A673 (cell line): ENCODE measurements at places on chromosomes 16 and 17. TPM values are rescaled to one million over a fixed set of nuclear protein-coding genes. Genes with fewer than 3 reads are reported as not detected.
A peak's percentile ranks its signal among the peaks of the same experiment; 100 is the strongest.

CCL3 gene
- total RNA-seq: not detected in 2 replicates

- DNase-seq: no peak
Observed at GRCh38 chr17:5809580-5810188, 225.4 kb upstream of the NLRP1 start.

DNA sequence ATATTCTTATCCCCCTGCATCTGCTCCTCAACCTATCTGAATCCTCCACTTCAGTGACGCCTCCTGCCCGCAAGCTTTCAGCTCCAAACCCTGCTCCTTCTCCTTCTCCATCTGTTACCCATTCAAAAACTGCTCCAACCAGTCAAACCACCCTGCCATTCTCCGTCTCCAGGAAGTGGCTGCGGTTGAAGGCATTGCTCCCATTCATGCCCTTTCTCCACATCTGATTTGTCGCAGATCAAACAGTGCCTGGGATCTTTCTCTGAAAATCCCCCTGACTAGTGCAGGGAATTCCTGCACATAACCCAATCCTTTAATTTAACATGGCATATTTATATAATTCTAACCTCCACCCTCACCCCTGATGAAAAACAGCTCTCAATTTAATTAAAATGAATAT lies 56.3 kb downstream of the SLFN5 start:
- DNase-seq: no peak

CIBAR2 gene
- not detected in 2 replicates for total RNA-seq

ABCC6 gene
- total RNA-seq: not detected in 2 replicates

CLEC18A gene
- total RNA-seq: 6.1 and 7.6 TPM in 2 replicates

- DNase-seq: no peak
Observed at GRCh38 chr17:1010586-1010985, 13.7 kb downstream of the TIMM22 start.

- DNase-seq: no peak
Observed at GRCh38 chr17:81457401-81457800, 55.2 kb downstream of the ACTG1 start.

GRCh38 chr17:6427279-6427781 lies 7.6 kb downstream of the AIPL1 start:
- no peak for DNase-seq

DNA sequence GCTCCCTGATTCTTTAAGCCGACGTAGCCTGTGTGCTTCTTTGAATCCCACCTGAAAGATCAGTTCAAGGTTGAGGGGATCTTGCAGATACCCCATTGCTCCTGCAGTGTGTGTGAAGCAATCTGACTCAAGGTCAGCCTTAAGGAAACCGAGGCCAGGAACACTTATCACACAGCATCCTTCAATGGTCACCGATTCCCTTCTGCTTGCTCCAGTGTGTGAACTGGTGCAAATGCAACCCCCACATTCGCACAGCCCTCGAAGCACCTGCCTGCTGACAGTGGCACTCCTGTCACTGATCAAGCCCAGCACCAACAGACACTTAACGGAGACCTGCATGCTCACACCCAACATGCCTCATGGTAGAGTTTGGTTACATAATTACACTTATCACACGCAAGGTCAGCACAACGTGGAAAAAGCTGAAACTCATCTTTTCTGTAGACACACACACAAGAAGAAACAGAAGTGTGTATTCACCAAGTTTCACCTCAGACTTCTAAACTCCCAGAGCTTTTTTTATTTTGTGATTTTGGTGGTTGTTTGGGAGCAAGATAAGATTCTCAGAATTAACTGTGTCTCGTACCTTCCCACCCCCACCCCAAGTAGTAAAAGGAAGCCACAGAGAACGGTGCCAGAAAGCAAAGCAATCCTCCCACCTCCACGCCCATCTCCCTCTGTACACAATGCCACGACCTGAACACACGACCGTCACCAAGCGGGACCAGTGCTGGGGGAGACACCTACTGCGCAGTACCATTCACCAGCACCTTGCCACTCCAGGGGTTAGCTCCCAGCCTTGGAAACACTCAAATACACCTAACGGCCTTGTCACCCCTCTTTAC lies 37.2 kb downstream of the LITAFD start:
- no peak for DNase-seq

DNA sequence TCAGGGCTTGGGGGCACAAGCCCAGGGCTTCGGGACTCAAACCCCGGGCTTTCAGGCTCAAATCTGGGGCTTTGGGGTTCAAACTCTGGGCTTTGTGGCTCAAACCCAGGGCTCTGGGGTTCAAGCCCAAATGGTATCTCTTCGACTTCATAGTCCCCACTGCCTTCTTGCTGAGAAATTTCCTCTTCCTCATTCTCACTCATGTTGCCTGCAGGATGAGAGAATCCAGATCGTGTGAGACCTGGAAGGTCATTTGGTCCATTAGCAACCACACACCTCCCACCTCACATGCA lies 576 bp downstream of the ZNF768 start:
- DNase-seq: no peak

KRTAP4-5 gene
- not detected in 2 replicates for total RNA-seq

DNA sequence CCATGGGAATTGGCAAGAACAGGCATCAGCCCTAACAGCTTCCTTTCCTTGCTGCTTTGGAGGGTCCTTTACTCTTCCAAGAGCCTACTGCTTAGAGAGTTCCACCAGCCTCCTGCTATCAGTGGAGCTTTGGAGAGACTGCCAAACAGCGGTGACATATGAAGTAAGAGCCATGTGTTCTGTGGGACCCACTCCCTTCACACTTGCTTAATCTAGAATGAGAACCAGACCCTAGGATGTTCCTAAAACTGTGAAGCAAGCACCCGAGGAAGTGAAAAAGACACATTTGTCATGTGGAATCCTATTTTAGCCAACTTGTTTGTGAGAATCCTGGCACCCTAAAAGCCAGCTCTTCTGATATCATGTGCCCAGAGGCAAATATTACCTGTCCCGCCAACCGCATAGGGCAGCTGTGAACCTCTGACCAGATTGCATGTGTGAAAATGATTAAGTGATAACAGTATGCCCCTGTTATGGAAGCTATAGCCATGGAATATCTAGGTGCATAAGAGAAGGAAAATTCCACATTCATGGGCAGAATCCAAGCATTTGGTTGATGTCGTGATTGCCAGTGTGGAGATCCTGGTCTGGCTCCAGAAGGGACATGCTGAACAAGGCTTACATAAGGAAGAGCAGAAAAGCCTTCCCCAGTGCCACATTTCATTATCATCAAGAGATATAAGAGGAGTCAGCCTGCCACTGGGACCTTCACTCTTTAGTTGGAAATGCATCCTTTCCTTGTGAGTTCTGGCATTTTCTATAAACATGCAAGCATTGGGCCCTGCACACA lies 18.7 kb downstream of the RCVRN start:
- DNase-seq: no peak

DNA sequence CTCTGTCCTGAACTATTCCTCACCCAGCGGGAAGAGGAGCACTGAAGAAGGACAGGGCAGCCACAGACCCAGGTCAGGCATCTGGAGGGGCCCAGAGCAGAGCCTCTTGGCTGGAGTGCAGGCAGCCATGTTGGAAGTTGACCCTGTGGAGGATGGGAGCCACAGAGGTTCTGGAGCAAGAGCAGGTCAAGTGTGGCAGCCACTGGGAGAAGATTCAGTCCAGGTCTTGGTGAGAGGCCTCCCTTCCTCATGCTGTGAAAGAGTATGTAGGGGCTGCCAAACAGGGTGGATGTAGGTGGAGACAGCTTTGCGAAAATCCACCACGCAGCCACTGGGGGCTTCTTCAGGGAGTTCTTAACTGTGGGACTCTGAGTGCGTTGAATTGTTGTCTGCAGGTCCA lies 590 bp upstream of the CD79B start:
- DNase-seq: no peak

GRCh38 chr17:82942166-82943130 lies 102.6 kb upstream of the ZNF750 start:
- DNase-seq: no peak

- no peak for DNase-seq
Observed at GRCh38 chr17:58630883-58631522, 60.8 kb downstream of the TEX14 start.

DNA sequence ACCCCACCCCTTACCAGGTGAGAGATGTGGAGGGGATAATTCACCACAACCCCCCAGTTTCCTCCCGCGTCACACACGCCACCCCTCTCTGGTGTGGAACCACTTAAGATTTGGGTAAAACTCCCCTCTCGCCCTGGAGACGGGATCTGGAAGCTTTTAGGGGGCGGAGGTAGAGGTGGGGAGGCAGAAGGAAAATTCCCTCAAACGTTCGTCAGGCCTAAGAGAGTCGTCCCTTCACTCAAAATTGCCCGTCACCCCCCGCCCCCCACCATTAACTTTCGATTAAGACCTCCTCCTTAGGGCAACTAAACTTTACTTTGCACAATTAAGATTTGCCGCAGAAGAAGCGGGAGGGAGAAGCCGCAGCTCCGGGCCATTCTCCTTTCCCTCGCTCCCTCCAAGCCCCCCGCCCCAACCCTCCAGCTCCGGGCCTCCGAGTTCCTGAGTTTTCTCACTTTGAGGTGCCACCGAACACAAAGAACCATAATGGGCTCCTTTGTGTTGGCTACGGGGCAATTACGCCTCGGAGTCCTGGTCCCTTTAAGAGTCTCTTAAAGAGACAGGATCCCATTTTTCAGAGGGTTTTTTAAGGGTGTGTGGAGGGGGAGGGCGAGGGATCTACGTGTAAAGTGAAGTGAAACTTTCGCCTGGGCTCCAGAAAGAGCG lies 985 bp upstream of the FZD2 start:
- DNase-seq: peak; percentile 54

DNA sequence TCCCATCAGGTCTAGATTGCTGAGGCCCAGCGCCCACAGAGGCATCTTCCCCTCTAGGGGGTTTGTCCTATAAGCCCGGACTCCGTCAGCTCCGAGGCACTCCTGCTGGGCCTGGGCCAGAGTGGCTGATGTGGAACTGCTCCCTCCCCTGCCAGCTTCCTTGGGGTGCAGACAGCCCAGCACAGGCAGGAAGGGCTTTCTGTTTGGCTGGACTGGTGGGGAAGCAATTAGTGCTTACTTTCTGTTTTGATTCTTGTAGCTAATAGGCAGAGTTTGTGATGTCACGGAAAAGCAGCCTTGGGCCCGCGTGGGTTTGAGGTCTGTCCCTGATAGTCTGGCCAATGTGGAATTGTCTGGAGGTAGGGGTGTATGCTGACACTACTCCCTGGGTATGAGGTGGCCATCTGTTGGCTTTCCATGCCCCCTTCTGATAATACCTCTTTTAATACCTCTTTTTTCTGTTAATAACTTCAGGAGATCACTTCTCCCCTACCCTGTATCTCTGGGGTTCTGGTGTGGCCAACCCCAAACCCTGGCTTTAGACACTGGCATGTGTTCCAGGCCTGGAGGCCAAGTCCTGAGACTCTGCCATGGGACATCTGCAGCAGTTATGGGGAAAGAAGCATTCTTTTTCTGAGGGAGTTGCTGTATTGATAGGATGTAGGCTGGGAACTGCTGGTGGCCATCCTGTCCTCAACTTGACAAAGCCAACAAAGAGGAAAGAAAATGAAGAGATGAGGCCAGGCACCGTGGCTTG lies 190.9 kb downstream of the RAB11FIP4 start:
- no peak for DNase-seq

GRCh38 chr16:10611825-10612342 lies 31.5 kb upstream of the EMP2 start:
- DNase-seq: no peak

DPEP2NB gene
- not detected in 2 replicates for total RNA-seq
